ENCODE measurements at places on chromosomes 4 and X.

GRCh38 chrX:132044953-132045352 is 21.9 kb downstream of the STK26 start:
- DNase-seq = no peak

DNA sequence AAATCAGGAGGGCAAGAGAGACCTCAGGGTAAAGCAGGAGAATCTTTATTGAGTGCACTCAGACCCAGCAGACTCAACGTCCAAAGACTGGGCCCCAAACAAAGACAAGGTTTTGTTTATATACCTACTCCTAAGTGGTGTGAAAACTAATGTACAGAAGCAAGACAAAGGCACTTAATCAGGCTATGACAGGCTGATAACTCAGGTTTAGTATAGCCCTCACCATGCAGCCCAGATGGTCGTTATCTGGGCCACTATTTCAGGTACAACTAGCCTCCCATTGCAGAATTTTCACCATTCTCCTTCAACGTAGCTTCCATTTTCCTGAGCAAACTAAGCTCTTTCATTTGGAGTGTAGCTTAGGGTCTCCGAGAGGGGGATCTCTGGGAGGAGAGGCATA is 36.9 kb downstream of the SULT1E1 start:
- no peak for DNase-seq

DNA sequence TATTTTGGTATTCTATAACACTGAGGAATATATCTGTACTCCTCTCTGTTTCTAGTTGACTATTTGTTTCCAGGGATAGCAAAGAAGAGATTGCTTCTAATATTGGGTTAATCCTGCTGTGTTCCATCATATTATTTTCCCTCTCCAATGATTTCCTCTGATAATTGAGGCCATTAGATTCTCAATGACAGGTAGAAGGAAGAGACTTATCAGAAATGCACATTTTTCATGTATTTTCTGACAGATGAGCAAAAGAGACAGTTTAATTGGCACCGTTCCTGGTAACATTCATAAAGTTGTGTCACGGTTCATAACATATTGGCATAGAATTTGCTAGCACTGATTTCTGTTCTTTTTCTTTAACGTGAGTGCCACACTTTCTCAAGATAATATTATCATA is 58.2 kb downstream of the NRK start:
- DNase-seq = no peak

DNA sequence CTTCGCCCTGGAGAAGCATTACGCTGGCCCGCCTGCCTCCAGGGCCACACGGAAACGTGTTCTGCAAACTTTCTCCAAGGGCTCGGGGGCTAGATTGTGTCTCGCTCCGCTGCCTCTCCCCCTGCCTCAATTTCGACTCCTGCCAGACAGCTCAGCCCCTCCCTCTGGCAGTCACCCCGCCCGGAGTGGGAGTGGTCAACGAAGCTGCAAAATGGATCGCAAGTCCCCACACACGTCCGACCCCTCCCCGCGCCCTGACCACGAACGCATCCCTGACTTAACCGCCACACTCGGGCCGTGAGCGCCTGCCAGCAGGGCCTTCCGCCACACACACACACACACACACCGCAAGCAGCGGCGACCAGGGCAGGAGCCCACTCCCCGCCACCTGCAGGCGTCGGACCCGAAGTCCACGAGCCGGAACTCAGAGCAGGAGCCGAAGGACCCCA is 47.0 kb upstream of the NKAP start:
- no peak for DNase-seq

GRCh38 chrX:121050781-121051180 is 3.4 kb downstream of the GLUD2 start:
- DNase-seq = no peak
